ENCODE measurements at places on chromosomes 13 and 19. TPM values are rescaled to one million over a fixed set of nuclear protein-coding genes. Genes with fewer than 3 reads are reported as not detected.

ZIC5 gene
- not detected for total RNA-seq

RUBCNL gene
- total RNA-seq, result 1.1 TPM

CYP4F11 gene
- total RNA-seq, result not detected

ADGRL1 gene
- 8.5 TPM for total RNA-seq
